ENCODE measurements at places on chromosomes 7 and 10. TPM values are rescaled to one million over a fixed set of nuclear protein-coding genes. Genes with fewer than 3 reads are reported as not detected.

Gene SUN3
- not detected for total RNA-seq

Gene CTNNA3
- total RNA-seq, result 7.1 TPM

Gene DOCK4
- total RNA-seq, result 29.7 TPM

Gene PDE6C
- not detected for total RNA-seq

Gene COL1A2
- total RNA-seq, result 8,355 TPM

Gene NEUROG3
- total RNA-seq, result not detected

Gene RAB19
- 0.49 TPM for total RNA-seq

Gene PALD1
- total RNA-seq, result 8.6 TPM

Gene CALD1
- total RNA-seq, result 196 TPM

Gene AIFM2
- 8.5 TPM for total RNA-seq

Gene PRKAR2B
- total RNA-seq, result 36.1 TPM

Gene BUB3
- total RNA-seq, result 117 TPM
